ENCODE measurements at places on chromosomes 5 and 9.

DNA sequence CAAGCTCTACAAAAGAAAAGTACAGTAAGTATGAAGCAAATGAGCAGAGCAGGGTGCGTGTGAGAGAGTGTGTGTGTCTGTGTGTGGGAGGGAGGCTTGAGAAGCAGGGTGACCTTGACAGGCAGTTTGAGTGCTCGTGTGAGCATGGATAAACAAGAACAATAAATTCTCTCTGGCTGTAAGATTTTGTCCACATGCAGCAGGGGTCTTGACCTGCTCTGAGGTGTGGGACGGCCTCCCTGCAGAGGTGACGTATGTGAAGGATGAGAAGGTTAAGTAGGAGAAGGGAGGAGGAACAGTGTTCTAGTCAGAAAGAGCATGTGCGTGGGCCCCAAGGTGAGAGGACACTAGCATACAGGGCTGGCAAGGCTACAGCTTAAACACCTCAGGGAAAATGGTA, 49.0 kb downstream of the SPTLC1 start:
- no peak for DNase-seq

GRCh38 chr5:24816206-24816605, 171.4 kb upstream of the CDH10 start:
- no peak for DNase-seq

- peak; percentile 8 for DNase-seq
These were observed 459.1 kb downstream of the EBF1 start for GRCh38 chr5:158640593-158640980.

- no peak for DNase-seq
These were observed 11.5 kb downstream of the GABRA6 start for GRCh38 chr5:161697001-161697400.

GRCh38 chr9:10108815-10109214, 504.0 kb downstream of the PTPRD start:
- no peak for DNase-seq

DNA sequence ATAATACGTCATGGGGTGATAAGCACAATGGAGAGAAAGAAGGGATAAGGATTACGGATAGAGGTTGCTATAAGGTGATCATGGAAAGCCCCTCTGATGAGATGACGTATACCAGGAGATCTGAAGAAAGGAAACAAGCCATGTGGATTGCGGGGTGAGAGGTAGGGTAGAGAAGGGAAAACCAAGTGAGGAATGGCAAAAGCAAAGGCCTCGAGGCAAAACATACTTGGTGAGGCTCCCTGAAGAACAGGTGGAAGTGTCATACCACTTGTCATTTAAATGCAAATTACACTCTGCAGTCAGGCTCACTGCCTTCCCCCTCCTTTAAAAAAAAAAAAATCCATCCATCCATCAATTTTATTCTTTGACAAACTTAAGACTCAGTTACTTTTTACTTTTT, 420.8 kb downstream of the RAB3C start:
- DNase-seq = no peak

- DNase-seq = no peak
These were observed 83.5 kb upstream of the SPDL1 start for GRCh38 chr5:169499990-169500505.

GRCh38 chr5:65013166-65013565, 244.4 kb downstream of the CWC27 start:
- DNase-seq = no peak

DNA sequence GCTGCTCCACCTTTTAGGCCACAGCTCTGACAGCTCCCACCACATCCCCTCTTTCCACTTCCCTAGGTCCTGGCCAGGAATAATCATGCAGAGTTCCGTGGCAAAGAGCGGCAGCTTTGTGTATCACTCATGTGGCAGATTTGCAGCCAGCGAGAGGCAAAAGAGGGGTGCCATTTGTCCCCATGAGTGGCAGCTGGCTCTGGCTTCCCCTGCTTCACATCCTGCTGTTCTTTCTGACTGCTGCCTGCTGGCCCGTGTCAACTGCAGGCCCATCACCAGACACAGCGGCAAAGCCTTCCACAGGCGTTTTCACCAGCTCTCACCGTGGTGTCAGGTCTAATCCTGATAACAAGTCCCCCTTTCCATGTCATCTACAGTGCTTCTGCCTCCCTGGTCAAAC, 430.6 kb upstream of the DAP start:
- no peak for DNase-seq

GRCh38 chr5:110458313-110458712, 268.2 kb downstream of the TMEM232 start:
- DNase-seq = no peak

DNA sequence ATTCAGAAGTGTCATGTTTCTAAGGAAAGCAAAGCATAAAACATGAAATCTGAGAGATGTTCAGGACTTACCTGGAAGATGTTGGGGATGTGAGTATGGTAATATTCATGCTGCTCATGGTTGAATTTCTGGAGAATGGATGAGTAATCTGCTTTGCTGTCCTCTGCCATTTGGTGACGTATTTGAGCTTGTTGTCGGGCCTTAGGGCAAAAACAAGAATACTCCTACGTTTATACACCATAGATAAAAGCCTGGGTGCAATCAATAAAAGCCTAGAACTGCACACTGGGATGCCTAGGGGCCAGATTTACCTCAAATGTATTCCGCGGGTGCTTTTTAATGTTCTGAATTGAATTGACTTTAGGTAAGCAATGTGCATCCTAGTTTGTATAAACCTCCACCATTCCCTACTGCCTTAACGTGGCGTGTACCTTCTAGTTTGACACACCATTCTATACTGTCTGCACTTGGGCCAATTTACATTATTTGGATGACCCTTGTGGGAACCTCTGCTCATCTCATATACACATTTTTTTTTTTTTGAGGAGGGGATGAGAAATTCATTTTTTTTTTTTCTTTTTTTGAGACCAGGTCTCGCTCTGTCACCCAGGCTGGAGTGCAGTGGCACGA, 94.4 kb downstream of the USP20 start:
- DNase-seq = no peak

DNA sequence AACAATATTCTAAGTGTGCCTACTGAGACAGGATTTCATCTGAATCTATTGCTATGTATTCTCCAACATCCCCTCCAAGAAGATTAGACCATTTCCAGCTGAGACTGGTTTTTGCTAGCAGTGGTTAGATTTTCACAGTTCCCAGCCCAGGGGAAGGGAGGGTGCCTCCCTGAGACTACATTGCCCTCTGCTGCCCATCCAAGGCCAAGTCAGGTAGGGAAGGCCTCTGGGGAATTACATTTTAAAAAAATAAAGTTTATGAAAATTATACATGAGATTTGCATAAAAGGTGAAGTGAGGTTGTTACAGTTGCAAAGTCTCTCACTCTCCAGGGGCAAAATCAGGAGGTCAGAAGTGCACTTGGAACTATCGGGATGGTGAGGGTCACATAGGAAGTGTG, 28.0 kb upstream of the SYK start:
- DNase-seq = no peak

DNA sequence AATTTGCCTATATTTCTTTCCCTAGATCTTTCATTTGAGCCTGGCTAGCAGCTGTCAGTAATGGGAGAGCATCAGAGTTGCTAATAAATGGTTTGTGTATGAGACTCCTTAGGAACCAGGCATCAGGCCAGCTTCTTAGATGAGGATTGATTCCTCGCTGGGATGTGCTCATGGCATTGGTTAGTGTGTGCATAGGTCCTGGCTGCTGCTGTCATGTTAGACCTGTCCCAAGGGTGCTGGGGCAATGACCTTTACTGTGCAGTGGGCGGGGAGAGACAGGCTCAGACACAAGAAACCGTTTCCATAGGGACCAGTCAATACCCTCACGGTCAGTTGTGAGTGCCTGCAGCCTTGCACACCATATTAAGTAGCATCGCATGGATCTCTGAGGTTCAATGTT, 112.3 kb upstream of the NR3C1 start:
- no peak for DNase-seq

DNA sequence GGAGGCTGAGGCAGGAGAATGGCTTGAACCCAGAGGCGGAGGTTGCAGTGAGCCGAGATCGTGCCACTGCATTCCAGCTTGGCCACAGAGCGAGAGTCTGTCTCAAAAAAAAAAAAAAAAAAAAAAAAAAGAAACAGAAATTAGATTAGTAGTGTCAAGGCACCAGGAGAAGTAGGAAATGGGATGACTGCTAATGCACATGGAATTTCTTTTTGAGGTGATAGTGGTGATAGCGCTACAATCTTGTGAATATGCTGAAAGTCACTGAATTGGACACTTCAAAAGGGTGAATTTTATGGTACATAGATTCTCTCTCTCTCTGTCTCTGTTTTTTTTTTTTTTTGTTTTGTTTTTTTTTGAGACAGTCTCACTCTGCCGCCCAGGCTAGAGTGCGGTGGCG, 42.1 kb upstream of the SUB1 start:
- DNase-seq = no peak

- peak; percentile 88 for DNase-seq
These were observed 247.6 kb downstream of the TMEM232 start for GRCh38 chr5:110478895-110479294.

DNA sequence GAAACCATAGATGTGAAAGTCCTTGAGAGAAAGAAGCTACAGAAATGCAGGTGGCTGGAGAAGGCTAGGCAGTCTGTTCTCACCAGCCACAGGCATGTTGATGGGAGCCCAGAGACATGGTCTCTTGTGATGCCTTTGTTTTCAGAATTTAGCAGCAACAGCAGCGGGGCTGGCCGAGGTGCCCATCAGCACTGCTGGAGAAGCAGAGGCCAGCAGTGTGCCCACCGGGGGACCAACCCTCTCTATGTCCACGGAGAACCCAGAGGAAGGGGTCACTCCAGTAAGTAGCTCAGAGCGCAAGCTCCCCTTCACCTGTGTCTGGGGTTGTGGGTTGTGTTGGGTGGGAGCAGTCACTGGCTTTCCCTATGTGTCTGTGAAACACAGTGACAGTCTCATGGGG, 59.6 kb downstream of the COL15A1 start:
- DNase-seq = no peak

DNA sequence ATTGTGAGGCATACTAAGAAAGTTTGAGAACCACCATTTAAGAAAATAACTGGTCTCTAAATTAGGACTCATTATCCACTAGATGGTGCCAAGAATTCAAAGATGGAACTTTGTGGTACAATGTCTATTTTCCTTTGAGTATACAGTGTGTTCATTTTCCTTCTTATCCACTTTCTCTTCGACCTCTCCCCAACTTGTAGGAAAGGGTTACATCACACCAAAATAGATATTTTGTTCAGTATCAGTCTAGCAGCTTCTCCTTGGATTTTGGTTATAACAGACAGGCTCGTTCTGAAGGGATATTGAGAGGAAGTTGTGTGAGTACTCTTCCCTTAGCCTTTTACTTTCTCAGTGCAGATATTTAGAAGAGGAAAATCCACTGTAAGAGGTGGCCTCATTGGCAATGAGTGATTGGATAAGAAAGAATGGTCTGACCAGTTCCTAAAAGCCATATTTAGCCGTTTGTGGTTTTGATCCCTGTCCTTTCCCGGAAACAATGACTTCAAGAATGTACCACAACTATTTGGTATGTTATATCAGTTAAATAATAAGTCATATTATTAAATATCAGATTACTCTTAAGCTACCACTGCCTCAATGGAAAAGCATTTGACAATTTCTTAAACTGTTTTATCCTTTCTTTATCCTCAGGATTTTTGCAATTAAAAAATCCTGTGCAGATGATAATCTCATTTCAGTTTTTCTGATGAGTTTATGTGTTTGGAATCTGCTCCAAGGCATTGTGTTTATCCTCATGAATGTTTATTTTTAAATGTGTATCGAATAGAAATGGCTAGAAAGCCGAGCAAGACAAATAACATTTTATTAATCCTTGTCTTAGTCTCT, 69.0 kb upstream of the GRAMD2B start:
- peak; percentile 94 for DNase-seq

- DNase-seq = no peak
These were observed 96.6 kb downstream of the BRINP1 start for GRCh38 chr9:119272500-119273211.

DNA sequence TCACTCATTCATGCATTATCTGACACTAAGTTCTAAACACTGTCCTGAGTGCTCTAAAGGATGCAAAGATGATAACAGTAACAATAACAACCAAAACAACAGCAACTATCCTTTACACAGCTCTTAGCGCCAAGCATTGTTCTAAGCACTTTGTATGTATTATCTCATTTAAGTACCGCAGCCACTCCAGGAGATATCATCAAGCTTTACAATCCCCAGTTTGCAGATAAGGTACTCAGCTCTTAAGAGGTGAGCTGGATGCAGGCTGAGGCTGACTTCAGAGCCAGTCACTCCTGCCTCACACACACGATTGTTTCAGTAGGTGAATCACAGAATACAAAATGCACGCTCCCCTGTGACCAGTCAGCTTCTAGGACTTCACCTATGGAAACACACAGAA, 141.8 kb downstream of the PAX5 start:
- no peak for DNase-seq

DNA sequence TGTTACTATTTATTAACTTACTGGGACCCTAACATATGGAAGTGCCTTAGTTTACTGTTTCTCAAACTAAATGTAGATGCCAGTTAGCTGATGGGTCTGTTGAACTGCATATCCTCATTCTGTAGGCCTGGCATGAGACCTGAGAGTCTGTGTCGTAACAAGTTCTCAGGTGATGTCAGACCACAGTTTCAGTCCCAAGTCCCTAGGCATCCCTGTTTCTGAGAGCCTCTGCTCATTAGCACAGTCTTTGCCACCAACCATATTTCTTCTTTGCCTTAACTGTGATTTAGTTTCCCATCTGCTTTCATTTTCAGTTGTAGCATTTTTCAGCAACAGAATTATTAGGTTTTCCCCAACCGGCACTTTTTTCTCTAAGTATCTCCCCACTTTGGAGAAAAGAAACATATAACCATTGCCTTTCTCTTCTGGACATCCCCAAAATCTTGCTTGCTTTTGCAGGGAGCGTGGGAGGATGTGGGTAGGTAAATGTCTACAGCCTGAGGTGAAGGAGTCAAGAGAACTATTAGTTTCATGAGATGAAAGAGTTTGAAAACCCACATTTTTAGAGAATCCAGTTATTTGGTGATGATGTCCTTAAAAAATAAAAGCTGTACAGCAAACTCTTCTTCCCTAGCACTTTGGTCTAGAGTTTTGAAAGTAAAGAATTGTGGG, 74.6 kb downstream of the NUDT12 start:
- DNase-seq = no peak

GRCh38 chr5:127892467-127893207, 189.4 kb downstream of the CCDC192 start:
- peak; percentile 91 for DNase-seq

GRCh38 chr5:174292348-174292747, 246.8 kb downstream of the NSG2 start:
- DNase-seq = no peak

- DNase-seq = no peak
These were observed 308.5 kb downstream of the ARRDC3 start for GRCh38 chr5:91074615-91075014.

DNA sequence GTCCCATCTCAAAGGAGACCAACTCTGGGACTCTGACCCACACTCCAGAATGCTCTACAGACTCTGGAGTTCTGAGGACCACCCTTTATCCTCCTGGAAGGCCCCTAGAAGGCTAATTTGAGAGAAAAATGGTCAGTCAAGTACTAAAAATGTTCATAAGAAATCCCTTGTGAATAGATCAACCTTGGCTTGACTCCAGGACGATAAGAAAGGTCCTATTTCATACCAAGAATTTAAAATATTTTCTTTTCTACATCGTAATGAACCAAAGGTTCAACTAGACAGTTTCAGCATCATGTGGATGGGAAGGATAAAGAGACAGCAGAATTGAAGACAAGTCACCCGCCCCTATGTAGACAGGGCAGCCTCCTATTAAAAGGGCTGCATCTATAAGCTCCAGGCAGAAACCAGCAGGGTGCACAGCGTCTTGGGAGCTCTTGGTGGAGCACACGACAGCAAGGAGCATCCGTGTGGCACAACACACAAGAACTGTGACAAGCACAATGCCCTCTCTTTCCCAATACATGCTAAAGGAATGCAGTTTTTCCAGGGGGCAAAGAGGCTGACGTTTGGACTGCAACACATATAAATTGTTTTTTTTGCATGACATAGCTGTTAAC, 38.3 kb downstream of the RASEF start:
- DNase-seq = peak; percentile 61

Measured in foreskin melanocyte (primary cell).